ENCODE measurements at places on chromosomes 1 and 21.

DNA sequence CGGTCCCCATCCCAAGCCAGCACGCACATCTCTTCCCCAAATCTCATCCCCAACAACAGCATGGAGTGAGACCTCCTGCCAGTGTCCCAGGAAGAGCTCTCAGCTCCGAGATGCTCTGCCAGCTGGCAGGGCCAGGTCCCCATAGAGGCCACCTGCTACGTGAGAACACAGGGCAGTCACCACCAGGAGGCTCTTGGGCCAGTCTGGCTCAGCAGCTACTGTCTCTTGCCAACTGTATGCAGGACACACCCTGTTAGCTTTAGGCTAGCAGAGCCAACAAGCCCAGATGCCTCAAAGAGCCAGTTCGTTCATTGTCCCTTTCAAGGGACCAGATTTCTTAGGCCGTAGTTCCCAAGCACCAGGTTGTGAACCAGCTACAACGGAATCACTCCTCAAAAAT, 36.9 kb downstream of the FBXO2 start:
- DNase-seq = no peak

- DNase-seq = no peak
Measured at GRCh38 chr1:26145960-26146294, 13.0 kb upstream of the FAM110D start.

DNA sequence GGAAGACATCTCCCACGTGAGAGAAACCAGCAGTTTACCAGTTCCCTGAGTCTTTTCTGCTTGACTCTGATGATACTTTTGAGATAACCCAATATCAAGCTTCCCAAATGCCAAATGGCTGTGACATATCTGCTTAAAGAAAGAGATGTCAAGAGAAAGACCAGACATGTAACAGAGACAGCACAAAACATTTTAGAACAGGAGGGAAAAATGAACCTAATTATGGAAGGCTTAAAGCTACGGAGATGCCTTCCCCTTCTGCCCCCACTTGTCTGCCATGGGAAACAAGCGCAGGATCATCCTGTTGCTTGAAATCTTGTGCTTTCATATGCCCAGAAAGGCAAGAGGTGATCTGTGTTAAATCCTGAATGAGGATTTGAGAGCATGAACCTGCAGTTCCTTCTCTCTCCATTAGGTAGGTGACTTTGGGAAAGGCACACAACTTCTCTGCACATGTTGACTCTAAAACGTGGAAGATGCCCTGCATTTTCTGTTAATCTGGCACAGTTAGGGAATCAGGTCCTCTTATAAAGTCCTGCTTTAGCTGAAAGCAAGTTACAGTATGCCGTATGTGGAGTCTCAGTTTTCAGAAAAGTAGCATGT, 46.7 kb upstream of the MTR start:
- DNase-seq = no peak

GRCh38 chr1:108877348-108878159, 769 bp downstream of the GPSM2 start:
- no peak for DNase-seq

- no peak for DNase-seq
Measured at GRCh38 chr1:215001419-215002021, 81.0 kb upstream of the KCNK2 start.

DNA sequence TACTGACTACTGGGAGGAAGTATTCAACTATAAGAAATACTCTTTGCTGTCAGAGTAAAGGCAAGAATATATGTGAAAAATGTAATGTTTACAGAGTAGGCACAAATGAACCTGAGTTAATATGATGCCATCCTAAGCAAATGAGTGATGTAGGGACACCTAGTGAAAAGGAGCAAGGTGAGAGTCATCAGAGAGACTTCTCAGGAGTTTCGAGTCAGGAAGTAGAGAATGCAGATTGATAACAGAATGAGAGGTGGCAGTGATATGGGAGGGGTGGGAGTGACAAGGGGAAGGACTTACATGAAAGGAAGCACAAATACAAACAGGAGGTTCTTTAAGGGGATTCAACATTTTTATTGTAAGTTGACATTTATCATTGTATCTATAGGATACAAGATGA, 10.2 kb downstream of the PRCC start:
- DNase-seq = no peak

DNA sequence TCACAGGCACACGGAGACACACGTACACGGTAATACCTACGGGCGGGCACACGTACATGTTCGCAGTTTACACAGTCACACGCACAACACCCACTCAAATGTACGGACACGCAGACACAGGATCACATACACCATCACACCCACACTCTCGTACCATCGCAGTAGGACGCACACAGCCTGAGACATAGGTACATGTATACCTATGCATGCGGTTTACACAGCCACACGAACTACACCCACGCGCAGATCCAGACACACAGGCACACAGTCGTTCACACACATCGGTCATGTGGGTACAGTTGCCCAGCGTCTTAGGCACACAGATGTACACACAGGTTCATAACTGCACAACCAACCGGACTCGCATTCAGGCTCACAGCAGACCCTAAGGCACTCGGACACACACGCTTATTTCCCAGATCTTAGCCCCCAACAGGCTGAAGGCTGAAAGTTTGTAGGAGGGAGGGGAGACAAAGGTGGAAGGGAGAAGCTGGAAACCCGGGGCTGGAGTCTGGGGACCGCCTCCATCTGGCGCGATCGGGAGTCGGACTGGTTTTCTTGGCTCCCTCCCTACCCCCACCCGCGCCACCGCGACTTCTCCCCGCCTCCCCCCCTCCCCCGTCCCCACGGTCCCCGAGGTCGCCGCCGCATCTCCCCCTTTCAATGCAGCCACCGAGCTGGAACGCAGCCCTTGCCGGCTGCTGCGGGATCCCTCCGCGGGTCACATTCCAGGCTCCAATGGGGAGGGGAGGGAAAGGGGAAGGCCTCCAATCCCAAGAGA, 51.9 kb upstream of the SYNC start:
- DNase-seq = no peak

DNA sequence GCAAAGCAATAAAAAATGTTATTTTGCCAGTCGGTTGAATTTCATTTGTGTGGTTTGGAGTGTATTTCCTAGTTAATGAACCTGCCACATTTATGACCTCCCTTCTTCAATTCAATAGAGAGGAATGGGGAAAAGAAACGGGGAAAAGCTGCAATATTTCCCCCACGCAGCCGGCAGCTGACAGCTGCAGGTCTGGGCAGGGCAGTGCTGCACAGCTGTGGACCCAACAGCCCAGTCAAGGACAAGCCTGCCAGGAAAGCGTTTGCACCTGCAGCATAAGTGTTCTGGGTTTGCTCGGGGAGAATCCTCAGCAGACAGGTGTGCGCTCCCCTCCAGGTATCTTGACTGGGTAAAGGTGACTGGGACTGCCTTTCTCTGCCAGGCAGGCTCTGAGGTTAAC, 53.4 kb downstream of the FBXO2 start:
- DNase-seq = no peak

GRCh38 chr1:38990386-38990737, 714 bp upstream of the AKIRIN1 start:
- no peak for DNase-seq

DNA sequence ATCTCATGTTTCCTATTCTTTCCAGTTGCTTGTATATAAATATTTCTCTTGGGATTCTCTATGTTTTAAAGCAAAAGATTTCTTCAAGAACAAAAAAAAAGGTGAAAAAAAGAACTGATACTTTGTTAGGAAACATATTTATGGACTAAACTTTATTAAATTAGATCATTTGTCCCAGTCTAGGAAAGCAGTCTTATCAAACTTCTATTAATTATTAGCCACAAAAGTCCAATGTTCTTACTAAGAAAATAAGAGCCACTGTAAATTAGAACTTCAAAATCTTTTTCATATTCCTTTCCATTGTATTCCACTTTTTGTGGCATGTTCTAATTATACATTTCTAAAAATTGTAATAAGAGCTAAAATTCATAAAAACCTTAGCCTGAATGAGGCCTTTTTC, 175.2 kb downstream of the TYW3 start:
- no peak for DNase-seq

GRCh38 chr1:156845055-156845952, 13.6 kb downstream of the INSRR start:
- no peak for DNase-seq

DNA sequence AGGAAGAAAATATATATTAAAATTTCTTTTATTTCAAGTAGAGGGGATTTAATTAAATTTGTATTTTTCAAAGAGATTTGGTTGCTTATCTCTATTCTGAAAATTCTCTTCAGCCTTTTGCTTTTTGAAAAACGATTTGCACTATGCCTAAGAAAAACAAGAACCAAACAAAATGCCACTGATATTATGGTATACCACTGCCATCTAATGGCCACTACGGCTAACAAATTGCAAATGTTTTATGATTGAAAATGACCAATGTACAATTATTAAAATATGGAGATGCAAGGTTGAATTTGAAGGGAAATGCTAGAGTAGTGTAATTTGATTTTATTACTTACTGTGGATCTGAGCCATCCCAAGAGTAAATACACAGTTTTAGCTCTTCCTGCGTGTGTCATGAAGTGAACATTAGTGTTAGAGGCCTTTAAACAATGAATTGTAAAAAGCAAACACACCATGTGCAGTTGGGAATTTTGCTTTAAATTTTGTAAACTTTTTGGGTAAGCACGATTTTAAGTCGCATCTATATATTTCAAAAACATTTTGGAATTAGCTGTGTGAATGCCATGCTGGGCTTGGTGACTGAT, 137.4 kb upstream of the USP25 start:
- DNase-seq = peak; percentile 49

DNA sequence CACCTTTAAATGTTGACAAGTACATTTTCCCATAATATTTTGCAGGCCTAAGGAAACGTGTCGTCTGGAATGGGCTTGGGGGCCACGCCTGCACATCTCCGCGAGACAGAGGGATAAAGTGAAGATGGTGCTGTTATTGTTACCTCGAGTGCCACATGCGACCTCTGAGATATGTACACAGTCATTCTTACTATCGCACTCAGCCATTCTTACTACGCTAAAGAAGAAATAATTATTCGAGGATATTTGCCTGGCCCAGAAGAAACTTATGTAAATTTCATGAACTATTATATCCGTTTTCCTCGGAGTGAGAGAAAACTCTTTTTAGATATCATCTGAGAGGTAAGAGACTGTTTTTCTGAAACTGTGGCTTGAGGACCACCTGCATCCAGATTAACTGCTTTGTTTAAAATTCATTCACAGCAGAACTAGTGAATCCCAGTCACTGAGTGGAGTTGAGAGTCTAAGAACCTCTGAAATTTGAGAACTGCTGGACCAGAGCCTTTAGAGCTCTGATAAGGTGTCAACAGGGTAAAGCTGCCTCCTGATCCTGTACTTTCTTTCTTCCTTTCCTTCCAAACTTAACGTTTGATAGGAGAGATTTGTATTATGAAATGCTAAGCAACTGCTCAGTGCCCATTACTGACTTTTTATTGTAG, 811 bp downstream of the EXO1 start:
- DNase-seq = peak; percentile 36

- no peak for DNase-seq
Measured at GRCh38 chr1:88612292-88612691, 71.8 kb upstream of the PKN2 start.

DNA sequence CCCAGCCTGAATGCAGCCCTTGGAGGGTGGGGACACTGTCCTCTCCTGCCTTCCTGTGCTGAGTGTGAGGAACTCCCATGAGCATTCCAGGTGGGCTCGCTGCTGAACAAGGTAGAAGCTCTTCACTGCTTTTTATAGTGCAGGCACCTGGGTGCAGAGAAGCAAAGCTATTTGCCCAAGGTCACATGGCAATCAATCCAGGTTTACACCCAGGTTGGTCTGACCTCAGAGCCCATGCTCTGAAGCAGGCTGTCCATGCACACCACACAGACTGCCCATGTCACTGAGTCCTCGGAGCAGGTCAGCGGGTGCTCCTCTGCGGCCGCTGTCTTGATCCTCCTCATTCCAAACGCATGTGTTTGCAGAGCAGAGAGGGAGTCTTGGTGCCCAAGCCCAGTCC, 323.4 kb upstream of the VAMP3 start:
- no peak for DNase-seq

DNA sequence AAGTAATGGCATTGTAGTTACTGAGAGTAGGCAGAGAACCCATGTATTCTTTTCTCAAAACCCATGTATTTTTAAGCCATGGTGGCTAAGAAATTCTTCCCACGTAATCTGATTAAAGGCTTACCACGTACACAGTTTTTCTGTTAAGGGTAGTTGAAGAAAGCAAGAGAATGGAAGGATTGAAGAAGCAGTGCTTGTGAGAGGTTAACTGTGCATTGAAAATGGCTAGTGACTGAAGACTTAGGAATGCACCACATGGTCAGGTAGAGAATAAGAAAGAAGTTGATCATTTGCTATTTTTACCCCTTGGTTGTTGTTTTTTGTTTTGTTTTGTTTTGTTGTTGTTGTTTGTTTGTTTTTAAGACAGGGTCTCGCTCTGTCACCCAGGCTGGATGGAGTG, 178.9 kb upstream of the SNX7 start:
- no peak for DNase-seq

DNA sequence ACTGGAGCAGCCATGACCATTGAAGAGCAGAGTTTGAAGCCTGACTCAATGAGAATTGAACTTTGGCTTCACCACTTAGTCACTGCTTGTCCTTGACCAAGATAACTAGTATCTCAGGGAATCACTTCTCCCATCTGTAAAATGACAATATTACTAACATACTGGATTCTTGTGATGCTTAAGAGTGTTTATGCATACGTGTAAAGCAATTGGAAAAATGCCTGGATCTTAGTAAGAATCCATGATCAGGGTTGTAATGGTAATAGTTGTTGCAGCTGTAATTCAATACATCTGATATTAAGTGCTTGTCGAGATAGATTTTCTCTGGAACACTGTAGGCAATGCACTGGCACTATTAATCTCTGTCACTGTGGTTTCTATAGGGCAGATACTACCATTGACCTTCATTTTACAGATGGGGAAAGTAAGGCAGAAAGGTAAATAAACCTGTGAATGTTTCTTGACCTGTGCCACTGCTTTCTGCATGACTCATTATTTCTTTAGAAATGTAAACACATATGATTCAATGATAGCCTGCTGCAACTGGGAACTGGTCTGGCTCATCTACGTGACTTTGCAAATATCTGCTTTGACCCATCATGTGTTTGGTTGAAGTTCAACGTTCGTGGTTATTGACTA, 662.5 kb downstream of the PLA2G4A start:
- peak; percentile 47 for DNase-seq

DNA sequence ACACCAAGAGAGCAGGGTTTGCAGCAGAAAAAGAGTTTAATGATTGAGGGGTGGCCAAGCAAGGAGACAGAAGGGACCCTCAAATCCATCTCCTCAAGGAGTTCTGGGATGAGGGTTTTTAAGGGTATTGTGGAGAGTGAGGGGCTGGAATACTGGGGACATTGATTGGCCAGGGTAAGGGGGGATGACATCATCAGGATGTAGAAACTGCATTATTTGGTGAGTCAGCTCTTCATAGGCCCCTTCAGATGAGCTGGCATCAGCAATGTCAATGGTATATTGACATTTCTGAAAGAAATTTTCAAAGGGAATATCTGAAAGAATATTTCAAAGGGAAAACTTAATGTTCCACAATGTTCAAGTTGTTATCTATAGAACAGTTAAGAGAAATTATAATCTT, 168.1 kb upstream of the SNX7 start:
- DNase-seq = no peak

GRCh38 chr1:62196086-62196690, 1.5 kb downstream of the L1TD1 start:
- DNase-seq = no peak

GRCh38 chr1:20442920-20443625, 42.9 kb downstream of the CAMK2N1 start:
- DNase-seq = no peak

Data from NCI-H460 (cell line).